ENCODE measurements at places on chromosomes 2 and 18. TPM values are rescaled to one million over a fixed set of nuclear protein-coding genes. Genes with fewer than 3 reads are reported as not detected.

DNA sequence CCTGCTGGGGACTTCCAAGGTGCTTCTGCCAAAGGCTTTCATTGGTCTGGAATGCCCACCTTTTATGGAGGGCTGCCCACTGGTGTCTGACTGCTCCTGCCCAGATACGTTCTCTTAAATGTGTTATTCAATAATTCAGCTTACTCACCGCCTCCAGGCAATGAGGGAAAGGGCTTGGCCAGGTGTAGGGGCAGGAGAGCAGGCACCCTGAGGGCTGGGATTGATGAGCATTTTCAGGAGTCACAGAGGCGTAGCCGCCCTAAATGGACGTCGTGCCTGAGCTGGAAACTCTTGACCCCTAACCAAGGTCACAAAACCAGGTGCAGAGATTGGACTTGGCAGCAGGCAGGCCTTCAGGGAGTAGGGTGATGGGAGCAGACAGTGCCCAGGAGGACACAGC lies 26.8 kb downstream of the MAL start:
- no peak overlapping the region for H3K27ac ChIP-seq
- H3K27me3 ChIP-seq = peaks cover 17% of the 10 kb centered on the region
- no peaks in the 10 kb centered on the region for H3K4me1 ChIP-seq
- no peaks in the 10 kb centered on the region for H3K36me3 ChIP-seq
- no peak for DNase-seq
- no peak overlapping the region for H3K4me3 ChIP-seq

GRCh38 chr2:184534986-184535385 lies 63.3 kb upstream of the ZNF804A start:
- no peak overlapping the region for H3K27ac ChIP-seq
- no peaks in the 10 kb centered on the region for H3K27me3 ChIP-seq
- H3K36me3 ChIP-seq = no peaks in the 10 kb centered on the region
- H3K4me1 ChIP-seq = no peaks in the 10 kb centered on the region
- DNase-seq = no peak

Gene EFHD1
- total RNA-seq = 8.0 TPM

Gene SH3BP4
- total RNA-seq = 55.0 TPM

- H3K4me1 ChIP-seq = peaks cover 7% of the 10 kb centered on the region
- H3K27me3 ChIP-seq = no peaks in the 10 kb centered on the region
- H3K27ac ChIP-seq = no peak overlapping the region
- DNase-seq = peak; percentile 38
These were observed 33.6 kb upstream of the ZSWIM2 start for GRCh38 chr2:186882511-186883071.

Gene PDE11A
- total RNA-seq = 3.6 TPM

DNA sequence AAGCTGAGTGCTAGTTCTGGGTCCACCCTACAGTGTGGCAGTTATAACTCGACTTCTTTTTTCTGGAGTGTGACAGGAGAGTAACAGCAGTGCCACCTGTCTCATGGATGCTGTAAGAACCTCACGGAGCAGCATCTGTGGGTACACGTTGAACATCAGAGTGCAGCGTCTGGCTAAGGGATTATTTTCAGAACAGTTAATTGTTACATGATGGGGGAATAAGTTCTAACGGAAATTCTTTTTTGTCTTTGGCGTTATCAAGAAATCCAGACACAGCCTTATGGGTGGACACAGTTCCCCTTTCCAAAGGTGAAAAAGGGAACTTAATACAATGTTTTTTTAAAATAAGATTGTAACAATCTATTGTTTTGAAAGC lies 28.3 kb upstream of the TOGARAM2 start:
- H3K36me3 ChIP-seq = peaks cover 5% of the 10 kb centered on the region
- H3K27ac ChIP-seq = no peak overlapping the region
- H3K4me1 ChIP-seq = no peaks in the 10 kb centered on the region
- no peak for DNase-seq

GRCh38 chr2:120298173-120298835 lies 45.7 kb downstream of the RALB start:
- peaks cover 8% of the 10 kb centered on the region for H3K4me1 ChIP-seq
- peak; percentile 73 for DNase-seq
- no peak overlapping the region for H3K4me3 ChIP-seq

GRCh38 chr2:46315103-46315890 lies 18.1 kb downstream of the EPAS1 start:
- no peaks in the 10 kb centered on the region for H3K27me3 ChIP-seq
- DNase-seq = no peak
- no peaks in the 10 kb centered on the region for H3K36me3 ChIP-seq
- no peak overlapping the region for H3K27ac ChIP-seq

- peak overlapping the region; percentile 82 for H3K27ac ChIP-seq
- H3K4me1 ChIP-seq = peaks cover 32% of the 10 kb centered on the region
- H3K36me3 ChIP-seq = no peaks in the 10 kb centered on the region
- DNase-seq = no peak
- H3K27me3 ChIP-seq = no peaks in the 10 kb centered on the region
These were observed 9.8 kb upstream of the RAB17 start for GRCh38 chr2:237600205-237600846.

Data from cardiac muscle cell (in vitro differentiated cells and primary cell).